ENCODE measurements at places on chromosomes 2 and 18.

DNA sequence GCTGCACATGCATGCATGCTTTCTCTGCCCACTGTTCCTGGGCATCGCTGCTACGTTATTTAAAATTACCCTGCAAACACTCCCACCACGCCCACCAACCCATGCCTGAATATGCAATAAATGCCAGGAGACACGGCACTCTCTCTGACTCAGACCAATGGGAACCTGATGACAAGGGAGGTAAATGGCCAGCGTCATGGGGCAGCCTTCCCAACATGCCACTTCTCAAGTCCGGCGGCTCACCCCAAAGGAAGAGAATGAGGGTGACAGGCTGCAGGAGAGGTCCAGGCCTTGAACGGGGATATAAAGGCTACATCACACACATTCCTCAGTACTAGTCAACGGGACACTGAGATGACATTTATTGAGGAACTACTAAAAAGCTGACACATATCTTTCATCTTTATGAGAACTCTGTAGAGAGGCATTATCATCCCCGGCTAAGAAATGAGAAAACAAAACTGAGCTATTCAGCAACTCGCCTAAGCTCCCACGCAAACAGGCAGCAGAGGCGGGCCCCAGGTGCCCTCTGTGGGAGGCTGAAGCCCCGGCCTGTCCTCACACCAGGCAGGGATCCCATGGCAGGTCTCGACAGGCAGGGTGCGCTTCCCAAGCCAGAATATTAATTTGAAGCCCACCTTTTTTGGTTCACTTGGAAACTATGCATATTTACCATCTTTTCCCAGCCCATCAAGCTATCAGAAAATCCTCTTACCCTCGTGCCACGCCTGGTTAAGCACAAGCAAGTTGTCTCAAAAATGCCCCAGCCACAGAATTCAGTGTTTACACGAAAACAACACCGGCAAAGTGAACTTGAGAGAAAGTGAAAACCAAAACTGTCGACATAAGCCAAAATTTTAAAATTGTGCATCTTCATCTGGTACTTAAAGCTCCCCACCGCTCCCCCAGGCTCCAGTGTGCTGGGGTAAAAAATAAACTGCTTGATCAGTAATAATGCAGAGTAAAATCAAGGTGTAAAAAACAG is 166.3 kb downstream of the HDAC4 start:
- no peak for DNase-seq

GRCh38 chr18:45573514-45573913 is 41.8 kb upstream of the SLC14A2 start:
- DNase-seq, result no peak

- no peak for DNase-seq
Observed at GRCh38 chr2:77147153-77147552, 375.0 kb downstream of the LRRTM4 start.

- no peak for DNase-seq
Observed at GRCh38 chr2:60517446-60517845, 36.0 kb downstream of the BCL11A start.

All from CD8-positive, alpha-beta memory T cell (primary cell).